ENCODE measurements at places on chromosomes 4 and X.

DNA sequence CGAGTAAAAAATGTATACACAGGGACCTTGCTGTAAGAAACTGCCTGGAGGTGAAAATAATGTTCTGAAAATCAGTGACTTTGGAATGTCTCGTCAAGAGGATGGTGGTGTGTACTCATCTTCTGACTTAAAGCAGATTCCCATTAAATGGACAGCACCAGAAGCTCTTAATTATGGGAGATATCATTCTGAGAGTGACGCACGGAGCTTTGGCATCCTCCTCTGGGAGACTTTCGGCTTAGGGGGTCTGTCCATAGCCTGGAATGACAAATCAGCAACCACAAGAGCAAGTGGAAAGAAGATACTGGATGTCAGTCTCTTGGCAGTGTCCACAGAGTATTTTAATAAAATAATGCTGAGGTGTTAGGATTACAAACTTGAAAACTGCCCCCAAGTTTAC is 129.4 kb downstream of the THOC2 start:
- DNase-seq = no peak

- no peak for DNase-seq
These were observed 225.2 kb downstream of the ADGRL3 start for GRCh38 chr4:61425315-61425714.

- no peak for DNase-seq
These were observed 44.0 kb upstream of the ZCCHC13 start for GRCh38 chrX:74259885-74260491.

- DNase-seq = no peak
These were observed 102.7 kb upstream of the FAM9C start for GRCh38 chrX:13147147-13147546.

Data from hippocampal formation (tissue), 2 donors.